Keratinocyte (primary cell): ENCODE measurements at places on chromosomes 3 and 15. TPM values are rescaled to one million over a fixed set of nuclear protein-coding genes. Genes with fewer than 3 reads are reported as not detected.

GRCh38 chr15:35061825-35062737 is 23.0 kb downstream of the NANOGP8 start:
- DNase-seq = no peak

The CHCHD6 gene
- 20.6 to 23.7 TPM (median 21.7 TPM) in 3 replicates for polyA plus RNA-seq

The FRMD5 gene
- polyA plus RNA-seq = 6.4 to 11.8 TPM (median 7.3 TPM) in 3 replicates

The PLSCR4 gene
- polyA plus RNA-seq = 1.1 to 1.6 TPM (median 1.5 TPM) in 3 replicates

The LSAMP gene
- 0.12 TPM in 2 of 3 replicates, not detected in the other for polyA plus RNA-seq

The AHSG gene
- polyA plus RNA-seq = 0.42 to 0.73 TPM (median 0.59 TPM) in 3 replicates

DNA sequence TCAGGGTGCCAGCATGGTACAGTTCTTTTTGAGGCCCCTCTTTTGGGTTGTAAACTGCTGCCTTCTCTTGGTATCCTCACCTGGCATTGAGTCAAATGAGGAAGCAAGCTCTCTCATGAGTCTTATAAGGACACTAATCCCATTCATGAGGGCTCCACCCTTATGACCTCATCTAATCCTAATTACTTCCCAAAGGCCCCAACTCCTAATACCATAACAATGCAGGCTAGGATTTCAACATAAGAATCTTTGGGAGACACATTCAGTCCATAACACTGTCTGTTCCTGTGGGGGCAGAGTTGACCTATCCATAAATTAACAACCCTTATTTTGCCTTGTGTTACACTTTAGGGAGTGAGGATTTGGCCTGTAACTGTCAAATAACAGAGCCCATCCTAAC is 278.3 kb downstream of the LRTM1 start:
- DNase-seq = no peak

The RBM6 gene
- polyA plus RNA-seq = 34.3 to 43.2 TPM (median 36.4 TPM) in 3 replicates

DNA sequence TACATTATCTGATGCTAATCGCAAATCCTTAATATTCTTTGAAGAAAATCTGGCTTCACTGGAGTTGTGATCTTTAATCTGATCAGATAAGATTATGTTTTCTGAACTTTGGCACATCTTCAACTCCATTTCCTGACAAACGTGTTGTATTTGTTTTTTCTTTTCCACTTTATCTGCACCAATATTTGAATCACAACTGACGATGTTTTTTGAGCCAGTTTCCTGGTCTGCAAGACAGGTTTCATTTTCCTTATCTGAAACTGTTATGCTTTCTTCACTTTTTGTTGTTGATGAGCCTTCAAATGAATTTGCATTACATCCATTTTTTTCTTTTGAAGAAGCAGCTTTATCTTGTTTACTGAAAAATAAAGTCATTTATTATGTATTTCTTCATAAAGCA is 101.5 kb downstream of the ZNF280D start:
- DNase-seq = no peak

DNA sequence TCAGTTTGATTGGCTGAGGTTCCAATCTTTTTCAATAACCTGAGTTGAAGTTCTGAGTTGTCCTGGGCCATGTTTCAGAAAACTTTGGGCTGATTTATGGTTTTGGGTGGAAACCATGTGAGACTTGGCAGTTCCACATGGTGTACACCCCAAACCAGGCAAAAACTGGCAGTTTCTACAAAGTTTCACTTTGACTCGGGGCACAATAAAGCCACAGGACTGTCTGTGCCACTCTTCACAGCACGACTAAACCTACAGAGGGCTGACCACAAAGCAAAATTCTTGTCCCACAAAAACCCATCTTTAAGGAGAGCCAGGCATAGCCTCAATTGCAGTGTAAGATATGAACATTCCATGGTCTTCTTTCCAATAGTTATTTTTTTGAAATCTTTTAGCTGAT is 155.0 kb downstream of the DUT start:
- no peak for DNase-seq

The ACTC1 gene
- polyA plus RNA-seq = 0.08 to 0.10 TPM in 2 of 3 replicates, not detected in the other

GRCh38 chr3:73432023-73432705 is 192.6 kb downstream of the PDZRN3 start:
- DNase-seq = no peak

GRCh38 chr3:79012530-79012913 is 755.3 kb downstream of the ROBO1 start:
- DNase-seq = no peak

- no peak for DNase-seq
These were observed 223.5 kb downstream of the DTWD1 start for GRCh38 chr15:49844390-49844789.

- no peak for DNase-seq
These were observed 428.2 kb downstream of the NLGN1 start for GRCh38 chr3:173825730-173826129.

DNA sequence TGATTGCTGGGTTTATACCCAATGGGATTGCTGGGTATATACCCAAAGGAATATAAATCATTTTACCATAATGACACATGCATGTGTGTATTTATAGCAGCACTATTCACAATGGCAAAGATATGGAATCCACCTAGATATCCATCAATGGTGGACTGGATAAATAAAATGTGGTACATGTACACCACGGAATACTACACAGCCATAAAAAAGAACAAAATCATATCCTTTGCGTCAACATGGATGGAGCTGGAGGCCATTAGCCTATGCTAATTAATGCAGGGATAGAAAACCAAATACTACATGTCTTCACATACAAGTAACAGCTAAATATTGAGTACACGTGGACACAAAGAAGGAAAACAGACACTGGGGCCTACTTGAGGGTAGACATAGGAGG is 22.6 kb downstream of the MNS1 start:
- no peak for DNase-seq

DNA sequence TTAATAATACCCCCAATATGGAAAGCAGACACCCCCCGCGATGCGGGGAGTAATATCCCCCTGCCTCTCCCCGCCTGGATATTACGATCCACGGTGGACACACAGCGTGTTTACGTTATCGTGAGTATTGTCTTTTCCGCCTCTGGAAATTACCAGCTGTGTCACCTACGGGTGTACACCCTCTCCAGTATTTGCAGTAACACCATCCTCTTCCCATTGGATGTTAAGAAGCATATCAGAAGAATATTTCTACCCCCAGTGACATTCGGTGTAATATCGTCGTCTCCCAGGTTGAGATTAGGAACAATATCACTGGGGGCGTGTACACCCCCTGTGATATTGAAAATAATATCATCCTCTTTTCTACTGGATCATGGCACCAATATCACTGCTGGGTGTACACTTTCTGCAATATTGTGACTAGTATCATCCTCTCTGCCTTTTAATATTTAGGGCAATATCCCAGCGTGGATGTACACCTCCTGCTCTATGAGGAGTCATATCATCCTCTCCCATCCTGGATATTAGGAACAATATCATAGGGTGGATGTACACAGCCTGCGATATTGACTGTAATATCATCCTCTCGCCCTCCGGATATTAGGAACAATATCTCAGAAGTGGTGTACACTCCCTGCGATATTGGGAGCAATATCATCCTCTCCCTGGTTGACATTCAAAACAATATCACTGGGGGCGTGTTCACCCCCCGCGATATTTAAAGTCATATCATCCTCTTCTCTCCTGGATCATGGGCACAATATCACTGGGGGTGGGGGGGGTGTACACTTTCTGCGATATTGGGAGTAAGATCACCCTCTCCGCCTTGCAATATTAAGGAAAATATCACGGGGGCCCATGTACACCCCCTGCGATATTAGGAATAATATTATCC is 20.3 kb upstream of the BMF start:
- DNase-seq = no peak

- DNase-seq = no peak
These were observed 230.9 kb downstream of the CADM2 start for GRCh38 chr3:85189731-85190130.
